ENCODE measurements at places on chromosomes 1 and 21. TPM values are rescaled to one million over a fixed set of nuclear protein-coding genes. Genes with fewer than 3 reads are reported as not detected.

Gene CYYR1
- total RNA-seq = 0.12 TPM

Gene ADIPOR1
- 86.6 TPM for total RNA-seq

Gene SLC35F3
- 0.12 TPM for total RNA-seq

Gene OR10Z1
- total RNA-seq = 0.22 TPM

Gene DNAJC6
- 0.44 TPM for total RNA-seq

Gene ACTL8
- 0.12 TPM for total RNA-seq

Gene DOP1B
- 21.6 TPM for total RNA-seq

Gene CRYBG2
- not detected for total RNA-seq

Gene BGLAP
- 0.11 TPM for total RNA-seq

Gene CD52
- total RNA-seq = not detected

Gene S100A14
- total RNA-seq = not detected

Gene H6PD
- total RNA-seq = 50.7 TPM

Gene CCDC190
- total RNA-seq = 0.11 TPM

Gene SLC25A34
- total RNA-seq = 0.62 TPM

Gene GPR157
- total RNA-seq = 5.1 TPM

Gene ACADM
- total RNA-seq = 36.2 TPM

Gene HJV
- total RNA-seq = not detected

Gene SYDE2
- total RNA-seq = 8.4 TPM

Gene KDF1
- total RNA-seq = not detected

Gene ADGRL2
- total RNA-seq = 14.6 TPM

Gene ZNF697
- total RNA-seq = 19.9 TPM

Gene DNASE2B
- not detected for total RNA-seq

Gene FAM163A
- total RNA-seq = not detected

Gene OR2G6
- not detected for total RNA-seq

Gene TENT5C
- total RNA-seq = 2.5 TPM

Measured in uterine smooth muscle cell (primary cell).